ENCODE measurements at places on chromosomes 11 and 22.

GRCh38 chr11:119729581-119729927 lies 554 bp upstream of the NECTIN1 start:
- DNase-seq: no peak

DNA sequence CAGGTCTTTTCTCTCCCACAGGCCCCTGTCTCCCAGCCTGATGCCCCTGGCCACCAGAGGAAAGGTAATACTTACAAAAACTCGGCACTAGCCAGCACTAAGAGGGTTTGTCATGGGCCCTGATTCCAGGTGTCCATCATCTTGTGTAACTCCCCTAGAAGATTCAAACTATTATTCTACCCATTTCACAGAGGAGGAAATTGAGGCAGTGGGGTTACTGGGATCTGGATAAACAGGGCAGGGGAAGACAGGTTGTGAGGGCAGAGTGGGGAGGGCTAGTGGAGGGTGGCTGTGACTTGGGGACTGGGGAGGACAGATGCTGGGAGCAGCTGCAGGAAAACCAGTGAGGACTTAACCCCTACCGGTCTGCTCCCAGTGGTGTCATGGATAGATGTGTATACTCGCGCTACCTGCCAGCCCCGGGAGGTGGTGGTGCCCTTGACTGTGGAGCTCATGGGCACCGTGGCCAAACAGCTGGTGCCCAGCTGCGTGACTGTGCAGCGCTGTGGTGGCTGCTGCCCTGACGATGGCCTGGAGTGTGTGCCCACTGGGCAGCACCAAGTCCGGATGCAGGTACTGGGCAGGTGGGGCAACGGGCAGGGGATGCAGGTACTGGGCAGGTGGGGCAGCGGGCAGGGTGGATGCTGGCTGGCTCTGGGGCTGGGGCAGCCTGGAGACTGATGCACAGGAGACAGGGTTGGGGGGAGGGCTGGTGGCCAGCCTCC lies 1.2 kb downstream of the VEGFB start:
- DNase-seq: no peak

DNA sequence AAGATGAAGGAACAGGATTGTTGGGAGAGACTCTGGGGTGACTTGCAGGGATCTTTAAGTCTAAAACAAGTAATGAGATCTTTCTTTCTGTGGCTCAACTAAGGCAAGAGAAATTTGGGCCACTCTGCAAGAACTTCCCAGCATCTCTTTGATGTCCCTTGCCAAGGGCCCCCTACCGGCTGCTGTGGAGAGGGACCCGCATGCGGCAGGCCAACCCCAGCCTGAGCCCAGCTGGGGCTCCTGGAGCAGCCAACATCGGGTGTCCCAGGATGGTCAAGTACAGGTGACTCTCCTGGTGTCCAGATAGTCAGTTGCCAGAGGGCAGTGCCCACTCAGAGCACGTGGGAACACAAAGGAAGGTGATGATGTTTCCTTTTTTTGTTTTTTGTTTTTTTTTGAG lies 363.2 kb downstream of the TBC1D22A start:
- no peak for DNase-seq

GRCh38 chr22:46985507-46985882 lies 223.0 kb downstream of the TBC1D22A start:
- DNase-seq: no peak

GRCh38 chr11:109421981-109422869 lies at the start of gene C11orf87:
C11orf87 (plus strand) TSS chr11:109422190; CDS start chr11:109423634, 1,444 bp downstream.
- no peak for DNase-seq

GRCh38 chr11:36699271-36699670 lies 101.2 kb upstream of the RAG2 start:
- DNase-seq: no peak

GRCh38 chr22:46514592-46515207 lies 22.7 kb downstream of the CELSR1 start:
- DNase-seq: no peak

DNA sequence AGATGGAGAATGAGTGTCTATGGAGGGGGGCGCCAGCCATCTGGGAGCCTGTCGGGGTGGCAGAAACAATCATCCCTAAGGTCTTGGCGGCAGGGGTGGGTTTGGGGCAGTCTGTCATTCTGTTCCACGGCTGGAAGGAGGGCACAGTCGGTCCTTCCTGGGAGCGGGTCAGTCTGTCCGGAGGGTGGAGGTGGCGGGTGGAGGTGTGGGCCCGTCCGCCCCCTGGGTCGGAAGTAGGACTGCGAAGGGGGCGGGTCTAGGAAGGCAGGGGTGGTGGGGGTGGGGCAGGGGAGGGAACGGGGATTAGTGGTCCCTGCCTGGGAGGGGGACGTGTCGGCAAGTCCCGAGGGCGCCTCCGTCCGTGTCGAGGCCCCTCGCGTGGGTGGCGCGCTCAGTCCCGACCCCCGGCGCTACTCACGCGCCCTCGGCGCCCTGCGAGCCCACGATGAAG lies 461 bp downstream of the TBC1D10A start:
- peak; percentile 28 for DNase-seq

GRCh38 chr11:109096266-109096665 lies 325.7 kb upstream of the C11orf87 start:
- no peak for DNase-seq

DNA sequence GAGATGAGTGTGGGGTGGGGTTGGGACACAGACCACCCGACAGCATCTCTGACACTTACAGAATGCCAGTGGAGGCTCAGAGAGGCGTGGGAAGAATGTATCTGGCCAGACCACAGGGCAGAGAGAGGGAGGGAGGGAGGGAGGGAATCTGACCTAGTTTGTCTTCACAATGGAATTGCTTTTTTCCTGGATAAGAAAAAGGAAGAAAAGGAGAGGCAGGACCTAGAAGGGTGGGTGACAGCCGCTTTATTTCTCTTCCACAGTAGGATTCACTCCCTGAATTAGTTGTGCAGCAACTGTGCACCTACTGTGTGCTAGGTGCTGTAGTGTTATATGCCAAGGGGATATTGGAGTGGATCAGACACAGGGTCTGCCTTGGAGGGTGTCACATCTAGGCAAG lies 3.7 kb downstream of the KCNK4 start:
- DNase-seq: no peak

GRCh38 chr22:41092847-41093411 lies 537 bp downstream of the EP300 start:
- peak; percentile 34 for DNase-seq

- no peak for DNase-seq
Measured at GRCh38 chr22:29442976-29443375, 4.6 kb downstream of the RFPL1 start.

DNA sequence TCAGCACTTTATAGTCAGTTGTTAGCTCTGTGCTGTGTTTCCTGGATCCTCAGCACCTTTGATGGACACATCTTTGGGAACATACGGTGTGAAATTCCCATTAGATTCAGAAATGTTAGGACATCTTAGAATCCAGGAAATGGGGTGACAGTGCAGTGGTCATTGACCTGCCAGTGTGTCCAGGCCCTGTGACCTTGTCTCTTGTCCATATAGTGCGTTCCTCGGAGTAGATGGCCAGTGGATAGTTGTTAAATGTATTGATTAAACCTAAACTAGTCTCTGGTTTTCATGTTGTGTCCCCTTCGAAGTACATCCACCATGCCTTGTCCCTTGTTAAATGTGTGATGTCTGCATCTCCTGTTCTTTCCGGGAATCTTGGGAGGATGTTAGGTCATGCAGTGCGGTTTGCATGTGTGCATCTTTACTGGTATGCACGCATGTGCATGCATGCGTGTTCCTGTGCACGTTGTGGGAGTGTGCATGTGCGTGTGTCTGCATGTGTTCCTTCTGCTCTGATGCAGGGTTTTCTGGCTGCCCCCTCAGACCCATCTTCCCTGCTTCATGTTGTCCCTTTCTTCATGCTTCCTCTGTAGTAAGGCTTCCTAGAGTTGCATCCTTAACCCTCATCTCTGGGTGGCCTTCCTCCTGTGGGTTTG lies 4.0 kb downstream of the DGCR8 start:
- no peak for DNase-seq

- DNase-seq: no peak
Measured at GRCh38 chr11:34789196-34789834, 126.9 kb downstream of the APIP start.

DNA sequence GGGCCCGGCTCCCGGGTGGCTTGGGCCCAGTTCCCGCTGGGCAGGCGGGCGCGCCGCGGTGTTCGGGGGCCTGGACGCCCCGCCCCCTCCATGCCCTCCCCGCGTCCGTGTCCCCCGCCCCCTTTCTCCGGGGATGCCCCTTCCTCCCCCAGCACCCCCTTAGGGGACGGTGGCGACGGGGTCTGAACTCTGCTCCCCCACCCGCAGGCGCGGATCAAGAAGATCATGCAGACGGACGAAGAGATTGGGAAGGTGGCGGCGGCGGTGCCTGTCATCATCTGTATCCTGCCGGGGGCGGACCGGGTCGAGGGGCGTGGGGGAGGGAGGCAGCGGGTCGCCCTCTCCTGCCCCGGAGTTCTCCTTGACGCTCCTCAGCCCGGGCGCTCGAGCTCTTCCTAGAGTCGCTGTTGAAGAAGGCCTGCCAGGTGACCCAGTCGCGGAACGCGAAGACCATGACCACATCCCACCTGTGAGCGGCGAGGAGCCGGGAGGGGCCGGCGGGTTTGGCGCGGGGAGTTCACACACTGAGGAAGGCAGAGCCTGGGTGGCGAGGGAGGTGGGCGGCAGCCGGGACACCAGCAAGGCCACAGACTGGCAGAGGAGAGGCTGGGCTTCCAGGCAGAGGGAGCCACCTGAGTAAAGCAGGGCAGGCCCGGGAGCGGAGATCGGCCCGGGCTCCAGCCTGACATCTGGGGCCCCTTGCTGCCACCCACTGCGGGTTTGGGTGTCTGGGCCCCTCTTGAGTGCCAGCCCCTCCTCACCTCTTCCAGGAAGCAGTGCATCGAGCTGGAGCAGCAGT lies 546 bp downstream of the DRAP1 start:
- DNase-seq: no peak

DNA sequence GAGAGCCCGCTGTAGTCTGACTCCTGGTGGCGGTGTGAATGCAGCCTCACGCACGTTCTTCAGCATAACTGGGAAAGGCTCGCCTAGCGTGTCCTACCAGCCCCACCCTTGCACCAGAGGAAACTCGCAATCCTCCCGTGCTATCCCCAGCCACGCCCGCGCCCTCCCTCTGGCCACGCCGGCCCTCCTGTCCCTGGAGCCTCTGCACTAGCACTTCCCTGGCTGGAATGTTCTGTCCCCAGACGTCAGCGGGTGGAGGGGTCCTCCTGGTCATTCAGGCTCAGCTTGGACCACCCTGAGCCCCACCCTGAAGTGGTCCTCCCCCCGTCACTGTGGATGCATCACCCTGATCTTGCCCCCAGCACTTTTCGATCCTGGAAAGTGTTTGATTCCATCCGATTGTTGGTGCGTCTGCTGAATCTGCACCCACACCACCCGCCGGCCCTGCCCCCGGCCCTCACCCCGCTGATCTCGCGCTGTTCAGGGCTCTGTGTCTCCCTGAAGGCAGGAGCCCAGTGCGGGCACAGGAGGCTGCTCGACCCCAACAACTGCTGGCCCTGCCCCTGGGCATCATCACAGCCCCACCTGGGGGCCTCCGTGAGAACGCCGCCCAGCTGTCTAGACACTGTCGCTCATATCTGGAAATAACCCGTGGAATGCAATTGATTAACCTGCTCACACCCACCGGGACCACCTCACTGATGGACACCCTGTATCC lies 437.0 kb downstream of the TBC1D22A start:
- no peak for DNase-seq

- DNase-seq: no peak
Measured at GRCh38 chr11:84965484-84965883, 661.7 kb downstream of the DLG2 start.
